ENCODE measurements at places on chromosomes 7 and 10.

DNA sequence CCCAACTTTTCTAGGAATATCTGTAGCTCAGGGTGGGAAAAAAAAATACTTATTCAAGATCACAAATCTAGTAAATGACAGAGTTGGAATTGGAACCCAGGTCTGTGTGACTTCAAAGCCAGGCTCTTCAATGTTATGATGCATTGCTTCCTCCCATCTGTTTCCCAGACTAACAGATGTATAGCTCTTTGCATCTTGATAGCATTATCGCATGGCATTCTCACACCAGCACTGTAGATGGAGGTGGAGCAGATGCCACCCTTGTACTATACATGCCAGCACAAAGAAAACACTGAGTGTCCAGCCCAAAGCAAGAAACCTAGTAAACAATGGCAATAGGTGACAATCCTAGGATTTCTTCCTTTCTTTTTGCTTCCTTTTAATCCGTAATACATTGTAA, 497.3 kb downstream of the NEBL start:
- DNase-seq = no peak

GRCh38 chr7:111025006-111025405, 65.9 kb upstream of the LRRN3 start:
- no peak for DNase-seq

- DNase-seq = no peak
These were observed 36.2 kb downstream of the LARP4B start for GRCh38 chr10:895324-895723.

DNA sequence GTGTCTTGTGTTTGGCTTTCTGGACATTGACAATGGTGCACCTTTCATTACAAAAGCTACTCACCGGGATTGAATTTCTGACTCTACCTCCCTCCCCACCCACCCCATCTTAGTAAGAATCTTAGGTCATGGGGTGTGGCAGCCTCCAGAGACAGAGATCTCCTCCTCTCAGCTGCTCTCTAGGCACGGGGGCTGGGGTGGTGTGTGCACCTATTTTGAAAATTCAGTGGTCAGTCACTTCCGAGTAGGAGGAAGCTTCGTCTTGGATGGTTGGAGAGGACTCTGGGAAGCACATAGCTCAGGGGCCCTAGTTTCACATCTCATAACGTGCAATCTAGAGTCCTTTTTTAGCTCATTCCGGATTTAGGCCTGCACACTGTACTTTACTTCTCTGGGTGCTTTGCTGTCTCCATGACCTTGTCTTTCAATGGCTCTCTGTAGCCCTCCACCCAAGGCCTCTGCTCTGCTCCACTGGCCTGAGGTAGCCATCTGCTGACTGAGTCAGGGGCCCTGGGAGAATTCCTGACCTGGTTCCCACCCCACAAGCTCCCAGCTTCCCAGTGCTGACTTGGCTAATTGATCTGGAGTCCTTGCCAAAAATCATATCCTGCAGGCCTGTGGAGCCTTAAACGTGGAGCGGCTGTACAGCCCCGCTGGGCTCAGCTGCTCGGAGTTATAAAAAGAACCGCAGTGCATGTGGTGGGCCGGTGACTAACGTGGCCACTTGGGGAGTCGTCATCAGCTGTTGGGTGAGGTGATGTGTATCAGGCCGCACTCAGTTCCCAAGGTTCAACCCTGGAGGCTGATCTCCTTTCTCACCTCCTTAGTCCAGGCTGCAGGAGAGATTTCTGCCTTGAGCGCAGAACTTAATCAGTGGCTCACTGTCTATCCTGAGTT, 19.3 kb upstream of the ADAMTS14 start:
- peak; percentile 98 for DNase-seq

GRCh38 chr10:77975086-77975666, 48.6 kb upstream of the DLG5 start:
- no peak for DNase-seq

DNA sequence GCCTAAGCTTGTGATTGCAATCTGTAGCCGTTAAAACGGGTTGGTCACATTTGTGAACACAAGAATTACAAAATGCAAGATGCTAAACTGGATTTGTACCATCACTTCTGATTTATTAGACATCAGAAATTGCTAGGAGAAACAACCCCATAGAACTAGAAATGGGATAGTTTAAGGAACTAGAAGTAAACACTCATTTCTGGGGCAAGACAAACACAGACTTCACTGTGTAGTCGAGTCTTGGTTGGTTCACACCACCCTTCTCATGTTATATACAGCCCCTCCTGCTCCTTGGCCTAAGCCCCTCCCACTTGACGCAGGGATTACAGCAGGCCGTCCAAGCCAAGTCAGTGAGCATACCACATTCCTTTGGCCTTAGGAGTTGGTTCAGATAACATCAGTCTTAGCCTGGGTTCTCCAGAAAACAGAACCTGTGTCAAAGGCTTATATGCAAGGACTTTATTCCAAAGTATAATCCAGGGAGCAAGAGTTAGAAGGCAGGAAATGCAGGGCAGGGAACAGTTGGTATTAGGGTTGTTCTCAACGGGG, 2.0 kb upstream of the NRAP start:
- peak; percentile 91 for DNase-seq
